AG08395 (cell line): ENCODE measurements at places on chromosomes 11 and 22.
A peak's percentile ranks its signal among the peaks of the same experiment; 100 is the strongest.

- peak; percentile 26 for DNase-seq
Measured at GRCh38 chr11:27390318-27391295, 27.6 kb upstream of the CCDC34 start.

DNA sequence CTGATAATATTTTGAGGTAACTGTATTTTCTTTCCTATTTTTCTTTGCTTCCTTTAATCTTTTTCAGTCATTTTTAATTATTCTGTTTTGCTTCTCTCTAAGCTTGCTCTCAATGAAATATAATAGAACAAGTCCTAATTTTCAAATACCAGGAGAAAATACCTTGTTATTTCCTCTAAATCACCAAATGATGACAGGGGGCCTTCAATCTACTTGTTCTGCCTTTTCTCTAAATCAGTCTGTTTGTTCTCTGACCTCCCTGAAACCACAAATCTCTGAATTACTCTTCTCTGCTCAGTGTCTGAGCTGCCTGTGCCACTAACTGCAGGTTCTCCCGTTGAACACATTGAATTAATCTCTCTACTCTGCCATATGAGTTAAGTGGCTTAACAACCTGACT lies 286.2 kb downstream of the C11orf87 start:
- DNase-seq = no peak

DNA sequence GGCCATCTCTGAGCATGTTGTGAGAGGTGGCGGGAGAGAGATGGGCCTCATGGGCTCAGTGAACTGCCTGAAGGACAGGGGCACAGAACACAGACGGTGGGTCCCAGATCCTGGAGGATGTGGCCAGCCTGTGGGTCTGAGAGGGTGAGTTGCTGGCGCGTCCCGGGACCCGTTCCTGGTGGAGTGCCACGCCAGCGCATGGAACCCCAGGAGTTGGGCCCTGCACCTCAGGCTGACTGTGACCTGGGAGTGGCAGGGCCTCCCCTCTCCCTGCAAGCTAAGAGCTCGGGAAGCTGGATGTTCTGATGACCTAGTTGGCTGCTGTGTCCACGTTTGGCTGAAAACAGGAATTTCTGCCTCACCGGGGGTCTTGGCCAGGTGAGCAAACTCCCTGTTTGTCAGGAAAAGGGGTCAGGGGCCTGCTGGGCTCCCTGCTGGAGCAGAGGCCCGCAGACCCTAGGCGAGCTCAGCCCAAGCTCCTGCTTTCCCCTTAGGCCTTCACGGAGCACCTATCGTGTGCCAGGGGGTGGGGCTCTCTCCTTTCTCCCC lies 15.0 kb downstream of the LRRC32 start:
- no peak for DNase-seq

- no peak for DNase-seq
Measured at GRCh38 chr22:32583074-32583682, 108.6 kb downstream of the FBXO7 start.

GRCh38 chr11:131354251-131354701 lies 16.1 kb upstream of the NTM start:
- DNase-seq = no peak

DNA sequence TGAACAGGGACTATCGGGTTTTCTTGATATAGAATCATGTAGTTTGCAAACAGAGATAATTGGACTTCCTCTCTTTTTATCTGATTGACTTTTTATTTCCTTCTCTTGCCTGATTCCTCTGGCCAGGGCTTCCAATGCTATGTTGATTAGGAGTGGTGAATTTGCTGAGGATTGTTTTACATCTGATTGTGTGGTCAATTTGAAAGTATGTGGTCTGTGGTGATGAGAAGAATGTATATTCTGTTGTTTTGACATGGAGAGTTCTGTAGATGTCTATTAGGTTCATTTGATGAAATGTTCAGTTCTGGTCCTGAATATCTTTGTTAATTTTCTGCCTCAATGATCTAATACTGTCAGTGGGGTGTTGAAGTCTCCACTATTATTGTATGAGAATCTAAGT lies 713.2 kb upstream of the CCDC179 start:
- DNase-seq = no peak

- no peak for DNase-seq
Measured at GRCh38 chr11:44529895-44530412, 35.5 kb upstream of the CD82 start.

DNA sequence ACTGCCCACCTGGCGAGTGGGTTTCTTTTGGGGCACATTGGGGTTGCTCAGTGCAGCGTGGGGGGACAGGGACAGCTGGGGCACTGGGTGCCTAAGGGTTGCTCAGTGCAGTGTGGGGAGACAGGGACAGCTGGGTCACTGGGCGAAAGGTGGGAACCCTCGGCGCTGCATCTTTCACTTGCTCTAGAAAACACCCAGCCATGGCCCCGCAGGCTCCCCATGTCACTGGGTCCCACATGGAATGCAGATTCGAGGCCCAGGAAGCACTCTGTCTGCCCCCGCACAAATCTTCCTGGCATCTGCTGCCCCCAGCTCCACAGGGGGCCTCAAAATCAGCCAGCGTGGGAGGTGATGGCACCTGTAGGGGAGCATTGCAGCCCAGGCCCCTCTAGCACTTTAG lies 229.3 kb downstream of the BRD1 start:
- no peak for DNase-seq

DNA sequence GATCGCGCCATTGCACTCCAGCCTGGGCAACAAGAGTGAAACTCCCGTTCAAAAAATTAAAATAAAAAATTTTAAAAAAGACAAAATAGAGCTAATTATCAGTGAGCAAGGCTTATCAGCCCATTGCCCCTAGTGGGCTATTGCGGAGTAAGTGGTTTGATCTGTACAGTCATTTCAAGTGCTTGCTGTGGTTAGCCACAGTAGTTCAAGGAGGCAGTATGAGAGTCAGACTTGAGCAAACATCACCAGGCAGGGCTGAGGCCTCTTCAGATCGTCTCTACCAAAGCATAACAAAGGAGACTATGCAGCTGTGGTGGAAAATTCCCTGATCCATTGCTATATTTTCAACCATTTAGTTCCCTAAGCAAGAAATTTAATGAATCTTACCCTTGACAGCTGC lies 4.3 kb upstream of the SBF2 start:
- DNase-seq = no peak

- DNase-seq = no peak
Measured at GRCh38 chr11:74682731-74683278, 48.4 kb downstream of the CHRDL2 start.

- DNase-seq = no peak
Measured at GRCh38 chr11:41177791-41178190, 281.7 kb downstream of the LRRC4C start.

DNA sequence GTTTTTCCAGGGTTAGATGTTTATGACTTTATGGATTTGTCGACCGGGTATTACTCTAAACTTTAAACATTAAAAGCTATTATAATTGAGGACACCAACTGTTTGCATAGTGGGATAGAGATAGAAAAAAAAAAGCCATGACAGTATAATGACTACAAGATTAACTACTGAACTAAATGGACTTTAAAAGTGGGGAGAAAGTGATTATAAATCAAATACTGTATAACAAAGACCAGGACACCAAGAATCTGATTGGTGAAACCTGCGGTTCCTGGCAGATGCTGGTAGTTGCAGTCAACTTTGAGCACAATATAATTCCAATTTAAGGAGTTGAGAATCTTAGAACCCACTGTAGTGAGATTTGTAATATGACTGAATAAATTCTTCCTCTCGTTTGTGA lies 2.5 kb downstream of the CRKL start:
- no peak for DNase-seq

DNA sequence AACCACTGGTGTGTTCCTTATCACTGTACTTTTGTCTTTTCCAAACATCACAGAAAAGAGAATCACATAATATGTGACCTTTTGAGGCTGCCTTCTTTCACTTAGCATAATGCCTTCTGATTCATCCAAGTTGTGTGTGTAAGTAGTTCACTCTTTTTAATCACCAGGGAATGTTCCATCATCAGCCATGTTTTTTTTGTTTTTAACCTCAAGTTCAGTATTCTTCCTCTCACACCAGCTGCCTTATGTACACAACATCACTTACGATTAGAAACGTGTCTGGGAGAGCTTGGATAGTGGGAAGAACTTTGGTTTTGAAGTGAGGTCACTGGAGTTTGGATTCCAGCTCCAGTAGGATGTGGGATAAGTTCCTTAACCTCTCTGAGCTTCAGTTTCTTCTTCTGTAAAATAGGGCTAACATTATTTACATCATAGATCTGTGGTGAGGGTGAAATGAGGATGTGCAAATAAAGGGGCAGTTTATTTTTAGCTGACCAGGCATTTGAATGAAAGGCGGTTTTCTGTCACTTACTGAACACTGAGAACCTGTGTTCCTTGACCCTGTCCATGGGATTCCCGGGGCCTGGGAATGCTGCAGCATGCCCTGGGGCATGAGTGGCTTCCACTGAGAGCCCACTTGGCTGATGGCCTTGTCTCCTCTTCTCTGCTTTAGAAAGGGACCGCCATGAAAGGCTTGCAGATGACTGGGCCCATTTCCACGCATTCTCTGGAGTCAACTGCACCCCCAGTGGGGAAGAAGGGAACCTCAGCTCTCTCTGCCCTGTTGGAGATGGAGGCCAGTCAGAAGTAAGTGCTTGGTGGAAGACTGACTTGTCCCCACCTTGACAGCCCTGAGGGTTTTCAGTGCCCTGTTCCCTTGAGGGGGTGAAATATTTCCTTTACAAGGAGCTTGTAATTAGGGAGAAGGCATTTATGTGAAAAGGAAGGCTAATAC lies 92.6 kb downstream of the DEPDC5 start:
- DNase-seq = no peak

DNA sequence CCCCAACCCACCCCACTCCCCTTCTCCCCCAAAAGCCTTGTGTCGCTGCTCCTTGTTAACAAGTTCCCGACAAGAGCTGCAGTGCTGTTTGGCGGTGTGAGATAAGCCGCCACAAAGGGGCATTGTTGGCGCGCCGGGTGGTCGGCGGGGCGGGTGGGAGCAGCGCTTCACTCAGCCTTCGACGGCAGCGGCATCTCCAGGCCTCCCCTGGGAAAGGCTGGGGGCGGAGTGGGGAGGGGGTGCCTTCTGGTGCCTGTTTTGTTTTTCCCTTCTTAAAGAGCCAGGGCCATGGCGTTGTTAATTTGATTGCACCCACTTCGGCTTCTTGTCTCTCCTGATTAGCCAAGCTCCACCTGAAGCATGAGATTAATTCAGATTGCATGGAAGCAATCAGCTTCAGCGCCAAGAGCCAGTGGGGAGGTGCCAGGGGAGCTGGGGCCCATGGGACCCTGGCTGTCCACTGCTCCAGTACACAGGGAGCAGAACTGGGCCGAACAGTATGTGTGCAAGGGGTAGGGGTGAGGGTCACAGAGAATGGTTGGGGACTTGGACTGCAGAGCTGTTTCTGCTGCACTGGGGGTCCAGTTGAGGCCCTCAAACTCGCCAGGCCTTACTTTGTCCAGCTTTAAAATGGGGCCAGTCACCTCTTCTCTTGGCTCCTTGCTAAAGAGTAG lies 165.1 kb downstream of the CEP164 start:
- DNase-seq = no peak

- no peak for DNase-seq
Measured at GRCh38 chr22:29511126-29511862, 31.3 kb downstream of the NEFH start.

DNA sequence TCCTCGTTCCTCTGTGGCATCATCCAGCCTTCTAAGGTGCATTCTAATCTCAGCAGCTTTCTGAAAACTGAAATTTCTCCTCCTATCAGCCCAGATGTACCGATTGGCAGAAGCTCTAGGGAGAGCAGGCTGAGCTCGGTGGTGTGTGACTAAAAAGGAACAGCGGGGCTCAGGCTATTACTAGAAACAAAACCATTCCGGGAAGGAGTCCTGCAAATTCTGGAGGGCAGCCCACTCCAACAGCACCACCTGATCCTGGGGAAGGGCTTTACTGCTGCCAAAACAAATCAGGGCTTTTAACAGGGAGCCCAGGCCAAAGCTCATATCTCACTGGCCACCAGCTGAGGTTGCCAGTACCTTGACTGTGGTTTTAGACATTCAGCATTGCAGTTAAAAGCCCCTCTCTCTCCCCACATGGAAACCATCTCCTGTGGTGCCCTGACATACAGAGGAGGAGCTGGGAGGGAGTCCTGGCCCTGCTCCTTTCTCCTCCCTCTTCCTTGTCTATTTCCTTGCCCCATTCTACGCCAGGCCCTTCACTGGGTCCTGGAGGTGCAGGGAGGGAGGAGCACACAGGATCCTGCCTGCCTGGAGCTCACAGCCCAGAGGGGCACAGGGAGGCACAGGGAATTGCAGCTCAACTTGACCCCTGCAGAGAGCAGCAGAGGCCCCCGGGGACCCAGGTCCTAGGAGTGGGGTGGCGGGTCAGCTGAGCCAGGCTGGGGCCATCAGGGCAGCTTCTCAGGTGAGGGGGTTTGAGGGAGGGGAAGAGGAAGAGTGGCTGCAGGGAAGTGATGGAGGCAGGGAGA lies 889 bp downstream of the PLAAT4 start:
- peak; percentile 51 for DNase-seq

- DNase-seq = no peak
Measured at GRCh38 chr11:30446520-30446919, 123.6 kb downstream of the ARL14EP start.

DNA sequence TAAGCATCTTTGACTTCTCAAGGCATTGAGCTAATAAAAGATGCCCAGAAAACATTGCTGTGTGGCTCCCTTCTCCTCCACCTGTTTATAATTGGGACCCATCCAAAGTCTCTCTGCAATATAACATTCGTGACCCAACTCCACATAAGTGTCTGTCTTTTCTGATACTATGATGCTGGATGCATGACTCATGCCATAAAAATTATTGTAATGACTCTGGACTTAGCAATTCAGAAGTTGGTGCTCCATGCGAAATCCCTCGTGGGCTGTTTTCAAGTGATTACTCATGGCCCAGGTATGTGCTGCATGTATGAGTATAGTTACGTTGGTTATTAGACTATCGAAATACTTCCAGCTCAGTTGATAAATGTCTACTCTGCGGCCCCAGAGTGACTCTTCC lies 11.7 kb downstream of the FJX1 start:
- DNase-seq = peak; percentile 91

- no peak for DNase-seq
Measured at GRCh38 chr22:26904483-26904882, 247.1 kb downstream of the MIAT start.

DNA sequence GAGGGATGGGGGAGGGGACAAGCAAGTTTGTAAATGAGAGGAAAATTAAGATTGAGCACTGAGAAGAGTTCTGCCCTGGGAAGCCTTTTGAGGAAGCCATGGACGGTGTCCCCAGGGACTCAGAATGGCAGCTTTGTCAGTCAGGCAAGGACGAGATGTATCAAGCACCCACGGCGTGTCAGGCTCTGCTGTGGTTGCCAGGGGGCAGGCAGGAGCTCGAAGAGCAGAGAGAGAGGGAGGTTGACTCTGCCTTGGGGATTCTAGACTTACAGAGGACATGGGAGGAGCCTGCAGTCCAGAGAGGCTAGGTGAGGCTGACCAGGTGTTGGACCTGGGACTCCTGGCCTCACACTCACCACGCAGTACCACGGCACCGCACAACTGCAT lies 29.1 kb upstream of the SYT7 start:
- no peak for DNase-seq
